Cerebellar nuclear complex (tissue), 1 donor: ENCODE measurements at places on chromosomes 6 and 20.

DNA sequence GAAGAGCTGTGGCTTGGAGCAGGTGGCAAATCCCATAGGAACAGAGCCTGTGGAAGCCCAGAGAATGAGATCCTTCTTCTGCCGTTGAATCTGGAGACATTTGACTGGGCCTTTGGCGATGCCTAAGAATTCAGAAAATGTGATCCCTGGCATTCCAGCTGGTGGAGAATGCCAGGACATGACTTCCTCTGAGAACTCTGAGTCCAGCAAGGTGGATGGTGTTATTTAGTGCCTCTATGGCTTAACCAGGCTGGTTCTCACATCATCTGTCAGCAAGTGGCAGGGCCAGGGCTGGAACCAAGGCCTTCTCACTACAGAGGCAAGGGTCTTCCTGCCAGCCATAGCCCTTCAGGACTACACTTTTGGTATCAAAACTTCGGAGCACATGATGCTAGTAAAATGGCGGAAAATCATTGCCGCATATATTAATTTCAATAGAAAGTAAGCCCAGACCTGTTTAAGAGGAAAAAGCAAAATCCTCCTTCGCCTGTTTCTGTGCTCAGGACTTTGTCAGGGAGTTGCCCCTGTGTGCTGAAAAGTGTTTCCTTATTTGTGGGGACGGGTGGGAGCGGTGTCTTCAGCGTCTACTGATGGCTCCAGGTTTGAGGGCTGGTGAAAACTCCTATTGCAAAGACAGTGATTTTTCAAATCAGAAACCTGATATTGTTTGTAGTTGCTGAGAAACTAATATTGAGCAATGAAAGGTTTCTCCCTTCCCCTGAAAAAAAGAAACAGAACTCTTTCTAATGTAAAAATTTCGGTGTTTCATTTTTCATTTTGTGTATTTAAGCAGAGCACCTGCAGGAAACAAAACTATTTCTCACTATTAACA, 23.9 kb downstream of the DUSP22 start:
- DNase-seq, result no peak

GRCh38 chr6:42010185-42010891, 40.0 kb upstream of the TAF8 start:
- DNase-seq, result no peak

DNA sequence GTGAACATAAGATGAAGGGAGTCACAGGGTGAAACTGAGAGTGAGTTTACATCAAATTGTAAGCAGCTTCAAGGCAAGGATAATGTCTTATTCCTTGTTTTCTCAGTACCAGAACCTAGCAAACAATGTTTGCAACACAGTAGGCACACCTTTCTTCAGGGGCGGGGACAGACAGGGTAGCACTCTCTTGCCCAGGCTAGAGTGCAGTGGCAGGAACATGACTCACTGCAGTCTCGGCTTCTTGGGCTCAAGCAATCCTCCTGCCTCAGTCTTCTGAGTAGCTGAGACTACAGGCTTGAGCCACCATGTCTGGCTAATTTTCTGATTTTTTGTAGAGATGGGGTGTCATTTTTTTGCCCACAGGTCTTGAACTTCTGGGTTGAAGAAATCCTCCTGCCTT, 299.8 kb downstream of the CD83 start:
- no peak for DNase-seq

DNA sequence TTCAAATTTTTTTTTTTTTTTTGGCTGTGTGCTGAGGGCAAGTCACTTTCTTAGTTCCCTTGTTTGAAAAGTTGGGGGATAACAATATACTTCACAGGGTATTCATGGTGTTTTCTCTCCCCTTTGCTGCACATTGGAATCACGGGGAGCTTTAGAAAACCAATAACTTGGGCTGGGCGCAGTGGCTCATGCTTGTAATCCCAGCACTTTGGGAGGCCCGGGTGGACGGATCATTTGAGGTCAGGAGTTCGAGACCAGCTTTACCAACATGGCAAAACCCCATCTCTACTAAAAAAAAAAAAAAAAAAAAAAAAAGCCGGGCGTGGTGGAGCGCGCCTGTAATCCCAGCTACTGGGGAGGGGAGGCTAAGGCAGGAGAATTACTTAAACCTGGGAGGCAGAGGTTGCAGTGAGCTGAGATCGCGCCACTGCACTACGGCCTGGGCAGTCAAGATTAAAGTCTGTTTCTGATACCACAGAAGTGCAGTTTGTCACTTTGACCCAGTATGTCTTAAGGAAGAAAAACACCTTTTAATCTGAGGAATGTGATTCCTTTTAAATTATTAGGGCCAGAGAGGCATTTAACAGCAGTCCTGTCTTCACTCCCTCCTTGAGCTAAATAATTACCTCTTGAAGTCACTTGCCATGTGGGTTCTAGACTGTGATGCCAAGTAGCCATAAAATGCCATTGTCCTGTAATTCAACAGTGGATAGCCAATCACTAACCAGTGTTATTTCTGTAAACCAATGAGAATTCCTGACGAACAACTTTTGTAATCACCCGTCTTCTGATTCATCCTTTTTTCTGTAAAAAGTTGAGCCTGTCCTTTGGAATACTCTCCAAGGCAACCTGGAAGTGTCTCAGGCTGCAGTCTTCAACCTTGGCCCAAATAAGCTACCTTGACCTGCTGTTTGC, 16.1 kb downstream of the SRSF3 start:
- no peak for DNase-seq

DNA sequence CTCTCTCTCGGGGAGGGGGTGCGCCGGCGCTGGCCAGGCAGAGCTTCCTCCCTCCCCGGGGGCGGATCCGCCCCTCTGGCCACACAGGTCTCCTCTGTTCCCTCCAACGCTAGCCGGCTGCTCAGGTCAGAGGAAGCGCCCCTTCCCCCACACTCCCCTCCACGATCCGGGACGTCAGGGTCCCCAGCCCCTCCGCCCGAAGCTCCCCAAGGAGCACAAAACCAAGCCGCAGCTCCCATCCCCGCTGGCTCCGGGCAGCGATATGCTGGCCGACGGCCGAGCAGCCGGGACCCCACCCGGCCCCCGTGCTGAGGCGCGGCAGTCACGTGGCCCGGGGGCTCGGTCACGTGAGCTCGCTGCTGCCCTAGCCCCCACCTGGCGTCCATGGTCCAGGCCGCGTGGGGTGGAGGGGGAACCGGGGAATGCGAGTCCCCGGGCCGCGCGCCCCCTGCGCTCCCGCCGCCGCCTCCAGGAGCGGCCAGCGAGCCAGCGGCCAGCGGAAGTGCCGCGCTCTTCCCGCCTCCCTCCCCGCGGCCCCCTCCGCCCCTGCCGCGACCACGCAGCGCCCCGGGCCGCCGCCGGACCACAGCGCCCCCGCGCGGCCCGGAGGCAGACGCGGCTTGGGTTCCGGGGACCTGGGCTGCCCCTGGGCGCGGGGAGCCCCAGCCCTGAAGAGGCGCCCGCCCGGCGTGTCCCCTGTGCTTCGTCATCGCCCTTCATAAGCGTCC, at the start of gene SLC35B2:
SLC35B2 (minus strand) TSS at position 504 of the 728 bp plus-strand sequence; CDS start at position 386, 118 bp downstream.
- DNase-seq, result no peak
